ENCODE measurements at places on chromosomes 11 and 22.

DNA sequence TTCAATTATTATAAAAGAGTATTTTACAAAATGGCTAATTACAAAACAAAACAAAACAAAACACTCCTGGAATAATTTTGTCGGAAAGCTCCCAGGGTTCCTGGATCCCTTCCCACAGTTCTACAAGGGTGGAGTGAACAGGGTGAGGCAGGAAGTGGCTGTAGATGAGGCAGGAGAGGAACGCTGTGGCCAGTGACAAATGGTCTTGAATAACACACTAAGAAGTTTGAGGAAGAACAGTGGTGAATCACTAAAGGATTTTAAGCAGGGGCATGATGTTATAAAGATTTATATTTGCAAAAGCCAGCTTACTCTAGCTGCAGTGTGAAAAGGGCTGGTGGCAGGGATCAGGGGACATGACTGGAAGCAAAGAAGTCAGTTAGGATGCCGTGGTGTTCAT is 33.8 kb upstream of the APOA1 start:
- DNase-seq = peak; percentile 94

- DNase-seq = peak; percentile 96
These were observed 8.0 kb upstream of the SLCO2B1 start for GRCh38 chr11:75142714-75143419.

- no peak for DNase-seq
These were observed 2.5 kb downstream of the TP53AIP1 start for GRCh38 chr11:128940156-128940555.

DNA sequence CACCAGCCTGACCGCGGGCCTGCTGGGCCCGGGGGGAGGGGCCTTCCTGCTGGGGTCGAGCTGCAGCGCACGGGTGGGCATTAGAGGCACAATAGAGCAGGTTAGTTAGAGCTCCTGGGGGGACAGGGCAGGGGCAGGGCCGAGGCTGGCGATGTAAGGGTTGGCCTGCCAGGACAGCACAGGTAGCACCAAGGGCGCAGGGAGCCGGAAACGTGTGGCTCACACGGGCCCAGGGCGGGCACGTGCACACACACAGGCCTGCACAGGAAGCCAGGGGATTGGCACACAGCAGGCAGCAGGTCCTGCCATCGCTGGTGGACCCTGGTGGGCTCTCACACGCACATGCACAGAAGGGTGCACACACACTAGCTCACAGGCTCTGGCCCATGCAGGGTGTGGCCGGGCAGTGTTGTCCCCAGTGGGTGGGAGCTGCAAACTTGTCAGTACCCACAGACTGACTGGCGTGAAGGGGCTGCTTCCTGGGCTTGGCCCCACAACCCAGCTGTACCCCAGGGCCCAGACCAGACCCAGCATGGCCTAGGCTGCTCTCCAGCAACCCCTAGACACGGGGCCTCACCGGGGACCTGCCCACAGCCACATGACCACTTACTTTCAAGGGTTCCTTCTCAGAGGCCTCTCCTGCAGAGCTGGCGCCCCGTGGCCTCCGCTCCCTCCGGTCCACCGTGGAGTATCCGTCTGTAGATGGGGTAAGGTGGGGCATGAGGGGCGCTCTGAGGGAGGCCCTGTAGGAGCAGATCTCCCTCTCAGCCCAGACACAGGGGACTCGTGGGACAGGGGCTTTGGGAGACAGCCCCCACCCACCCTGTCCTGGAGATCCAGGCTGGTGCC is 29.9 kb upstream of the TXNRD2 start:
- no peak for DNase-seq

- DNase-seq = no peak
These were observed 47.8 kb downstream of the NTM start for GRCh38 chr11:131418189-131418588.

GRCh38 chr11:120129570-120129969 is 8.3 kb downstream of the TRIM29 start:
- DNase-seq = no peak

- peak; percentile 71 for DNase-seq
These were observed 57.8 kb downstream of the PPFIBP2 start for GRCh38 chr11:7571640-7572000.

DNA sequence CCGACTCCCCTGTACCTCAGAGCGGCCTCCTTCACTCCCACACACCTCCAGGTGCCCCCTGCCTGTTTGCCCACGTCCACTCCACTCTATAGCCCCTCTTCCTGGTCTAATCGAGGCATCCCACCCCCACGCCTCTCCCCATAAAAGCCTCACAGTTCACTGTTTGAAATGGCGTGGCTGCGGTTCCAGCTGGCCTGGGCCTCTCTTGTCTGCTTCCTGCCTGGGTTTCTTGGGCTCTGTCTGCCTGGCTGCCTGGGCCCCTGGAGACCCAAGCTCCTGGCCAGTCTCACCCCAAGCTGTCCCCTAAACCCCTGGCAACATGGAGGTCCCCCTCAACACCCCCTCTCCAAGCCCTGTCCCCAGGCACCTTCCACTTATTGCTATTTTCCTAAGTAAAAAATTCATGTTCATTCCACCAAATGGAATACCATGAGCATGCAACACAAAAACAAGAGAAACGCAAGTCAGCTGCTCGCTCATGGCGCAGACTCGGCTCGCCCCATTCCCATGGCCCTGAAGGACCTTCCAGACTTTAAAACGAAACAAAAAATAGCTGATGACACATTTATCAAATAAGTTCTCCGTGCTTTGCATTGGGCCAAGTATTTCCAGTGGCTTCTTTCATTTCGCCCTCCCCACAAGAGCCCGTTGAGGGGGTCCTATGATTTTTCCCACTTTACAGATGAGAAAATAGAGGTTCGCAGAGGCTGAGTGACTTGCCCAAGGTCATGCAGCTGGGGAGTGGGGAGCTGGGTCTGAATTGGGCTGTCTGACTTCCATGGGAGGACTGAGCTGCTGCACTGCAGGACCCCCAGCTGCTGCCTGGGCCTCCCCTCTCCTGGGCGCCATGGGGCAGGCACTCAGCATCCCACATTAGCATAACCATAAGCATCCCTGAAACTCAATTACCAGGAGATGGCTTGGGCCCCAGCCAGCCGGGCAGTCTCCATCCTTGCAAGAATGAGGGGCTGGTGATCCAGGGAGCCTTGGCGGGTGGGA is 11.7 kb upstream of the FLRT1 start:
- DNase-seq = no peak

DNA sequence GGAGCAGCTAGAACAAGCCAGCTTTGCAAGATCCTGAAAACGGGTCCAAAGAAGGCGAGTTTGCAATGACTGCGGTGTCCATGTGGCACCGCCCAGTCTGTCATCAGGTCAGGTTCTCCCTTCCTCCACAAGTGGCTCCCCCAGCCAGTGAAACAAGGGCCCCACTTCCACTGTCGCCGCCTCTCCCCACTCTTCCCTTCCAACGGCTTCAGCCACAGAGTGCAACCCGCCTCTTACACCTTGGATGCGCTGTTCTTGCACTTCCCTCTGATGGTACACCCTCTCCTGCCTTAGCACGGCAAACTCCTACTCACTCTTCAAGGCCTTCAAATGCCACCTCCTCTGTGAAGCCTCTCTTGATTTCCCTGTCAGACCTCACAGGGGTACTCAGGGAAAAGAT is 10.8 kb upstream of the TCF20 start:
- DNase-seq = no peak

GRCh38 chr11:32982626-32983025 is 33.1 kb upstream of the DEPDC7 start:
- no peak for DNase-seq

DNA sequence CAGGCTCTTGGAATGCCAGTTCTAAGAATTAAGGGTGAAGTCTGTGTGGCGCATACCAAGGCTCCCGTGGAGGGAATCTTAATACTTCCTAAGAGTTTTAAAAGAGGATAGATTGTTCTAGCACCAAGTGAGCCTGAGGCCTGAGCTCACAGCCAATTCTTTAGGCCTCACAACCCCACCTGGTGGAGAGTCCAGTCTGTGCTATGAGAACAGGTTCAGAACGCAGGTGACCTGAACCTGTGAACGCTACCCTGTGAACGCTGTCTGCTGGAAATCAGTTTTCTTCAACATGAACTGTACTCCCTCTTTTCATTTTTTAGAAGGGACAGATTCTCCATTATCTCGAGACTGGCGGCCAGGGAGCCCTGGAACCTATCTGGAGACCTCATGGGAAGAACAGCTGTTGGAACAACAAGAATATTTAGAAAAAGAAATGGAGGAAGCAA is 43.2 kb upstream of the DLAT start:
- peak; percentile 47 for DNase-seq

DNA sequence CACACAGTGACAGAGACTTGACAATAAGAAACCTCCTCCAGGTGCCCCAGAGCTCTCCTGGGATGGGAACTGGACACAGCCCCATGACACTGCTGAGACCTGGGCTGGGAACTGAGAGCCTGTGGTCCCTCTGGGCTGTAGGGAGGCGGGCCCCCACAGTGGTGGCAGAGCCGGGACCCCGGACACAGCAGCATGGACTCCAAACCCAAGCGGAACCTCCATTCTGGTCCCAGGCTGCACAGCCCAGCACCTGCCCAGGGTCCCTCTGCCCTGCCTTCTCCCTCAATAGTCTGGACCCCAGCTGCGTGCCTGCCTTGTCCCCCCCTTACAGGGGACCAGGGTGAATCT is 8.4 kb upstream of the APOBEC3H start:
- DNase-seq = no peak

GRCh38 chr11:121500717-121501116 is 48.0 kb upstream of the SORL1-AS1 start:
- no peak for DNase-seq

DNA sequence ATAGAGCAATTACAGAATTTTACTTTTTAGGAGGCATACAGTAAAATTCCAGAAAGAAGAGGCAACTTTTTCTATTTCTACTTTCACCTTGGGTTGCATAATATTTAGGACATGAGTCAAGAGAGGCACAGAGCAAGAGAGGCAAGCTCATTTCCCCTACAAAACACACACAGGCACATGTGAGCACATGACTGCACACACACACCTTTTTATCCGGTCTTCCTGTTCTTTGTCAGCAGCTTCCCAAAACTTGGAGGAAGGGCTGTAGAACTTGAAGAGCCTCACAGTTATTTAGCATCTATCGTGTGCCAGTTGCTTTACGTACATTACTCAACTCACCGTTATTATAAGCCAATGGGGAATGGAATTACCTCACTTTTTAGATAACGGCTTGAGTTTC is 37.8 kb upstream of the CCDC179 start:
- DNase-seq = no peak

- peak; percentile 50 for DNase-seq
These were observed 5.1 kb upstream of the ENDOD1 start for GRCh38 chr11:95084509-95084908.

Measured in ELR (cell line).